Activated CD8-positive, alpha-beta T cell treated with anti-CD3 and anti-CD28 coated beads for 36 hours (primary cell): ENCODE measurements at places on chromosomes 16 and 17. TPM values are rescaled to one million over a fixed set of nuclear protein-coding genes. Genes with fewer than 3 reads are reported as not detected.
A peak's percentile ranks its signal among the peaks of the same experiment; 100 is the strongest.

Gene C1QL1
- total RNA-seq, result not detected

Gene PLA2G10
- not detected for total RNA-seq

Gene SCARF1
- total RNA-seq, result 4.1 TPM

Gene CACNG1
- total RNA-seq, result not detected

Gene JUP
- 1.8 TPM for total RNA-seq

Gene SLFN14
- 0.11 TPM for total RNA-seq

GRCh38 chr17:8798846-8799569 lies at the start of gene MFSD6L:
MFSD6L (minus strand) TSS chr17:8799365; CDS start chr17:8799120, 245 bp downstream.
- H3K4me1 ChIP-seq, result no peaks in the 10 kb centered on the region
- H3K27me3 ChIP-seq, result no peaks in the 10 kb centered on the region
- peak; percentile 28 for DNase-seq
- H3K36me3 ChIP-seq, result no peaks in the 10 kb centered on the region
- no peak within 1 kb of the TSS for H3K4me3 ChIP-seq

Gene KRT16
- not detected for total RNA-seq

GRCh38 chr16:17138801-17139200 lies 332.0 kb downstream of the XYLT1 start:
- no peaks in the 10 kb centered on the region for H3K27me3 ChIP-seq
- DNase-seq, result no peak
- H3K4me1 ChIP-seq, result peaks cover 9% of the 10 kb centered on the region
- peaks cover 12% of the 10 kb centered on the region for H3K36me3 ChIP-seq
- H3K27ac ChIP-seq, result no peak overlapping the region
- H3K4me3 ChIP-seq, result no peak overlapping the region
